Astrocyte of the spinal cord (primary cell): ENCODE measurements at places on chromosomes 16 and 17.

GRCh38 chr17:8462564-8462963 is 26.9 kb downstream of the NDEL1 start:
- no peak for DNase-seq

- no peak for DNase-seq
These were observed 26.1 kb upstream of the MEAK7 start for GRCh38 chr16:84530590-84530989.

GRCh38 chr17:74677558-74678466 is 34.9 kb downstream of the CD300LF start:
- DNase-seq = no peak

DNA sequence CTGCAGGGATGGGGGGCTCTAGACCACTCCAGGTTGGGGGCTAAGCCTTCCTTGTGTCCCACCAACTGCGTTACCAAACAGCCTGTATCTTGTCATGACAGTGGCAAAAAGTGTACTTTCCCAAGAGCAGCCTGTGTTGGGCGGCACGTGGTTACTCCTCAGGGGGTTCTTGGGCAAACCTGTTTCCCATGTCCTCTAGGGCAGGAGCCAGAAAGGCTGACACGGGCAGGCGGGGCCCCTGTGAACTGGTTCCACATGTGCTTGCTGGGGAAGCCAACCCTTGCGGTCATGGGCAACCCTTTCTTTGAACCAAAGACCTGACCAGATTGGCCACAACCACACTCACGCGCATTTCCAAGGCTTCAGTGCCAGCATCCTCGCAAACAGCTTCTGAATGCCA is 228.5 kb downstream of the RBFOX3 start:
- no peak for DNase-seq

GRCh38 chr17:64145375-64145750 is 15.4 kb upstream of the ERN1 start:
- no peak for DNase-seq

GRCh38 chr16:49277766-49278566 is 3.7 kb downstream of the CBLN1 start:
- DNase-seq = no peak

DNA sequence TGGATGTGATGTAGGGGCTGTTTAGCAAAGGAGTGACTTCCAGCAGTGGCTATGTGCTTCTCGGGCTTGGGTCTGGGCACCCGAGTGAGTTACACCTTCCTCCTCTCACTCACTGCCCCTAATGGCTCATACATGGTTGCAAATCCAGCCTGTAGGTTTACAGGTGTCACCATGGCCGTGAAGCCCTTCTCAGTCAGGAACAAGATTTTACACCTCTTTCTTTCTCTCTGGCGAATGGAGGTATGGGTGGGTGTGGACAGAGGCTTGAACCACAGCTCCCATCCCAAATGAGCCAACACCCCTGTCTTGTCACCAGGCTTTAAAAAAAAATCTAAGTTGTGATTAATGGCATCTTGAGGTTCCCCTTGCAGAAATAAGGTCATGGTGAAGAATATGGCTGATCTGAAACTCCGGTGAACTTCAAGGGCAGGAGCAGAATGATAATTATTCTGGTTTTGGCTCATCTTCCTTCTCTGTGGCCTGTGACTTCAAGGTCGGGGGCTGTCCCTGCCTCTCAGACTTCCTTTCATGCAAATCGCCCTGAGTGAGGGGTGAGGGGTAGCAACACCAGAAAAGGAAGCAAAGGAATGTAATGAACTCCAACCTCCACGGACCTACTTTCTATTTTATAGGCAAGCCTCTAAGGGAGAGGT is 331.2 kb downstream of the MAF start:
- no peak for DNase-seq

DNA sequence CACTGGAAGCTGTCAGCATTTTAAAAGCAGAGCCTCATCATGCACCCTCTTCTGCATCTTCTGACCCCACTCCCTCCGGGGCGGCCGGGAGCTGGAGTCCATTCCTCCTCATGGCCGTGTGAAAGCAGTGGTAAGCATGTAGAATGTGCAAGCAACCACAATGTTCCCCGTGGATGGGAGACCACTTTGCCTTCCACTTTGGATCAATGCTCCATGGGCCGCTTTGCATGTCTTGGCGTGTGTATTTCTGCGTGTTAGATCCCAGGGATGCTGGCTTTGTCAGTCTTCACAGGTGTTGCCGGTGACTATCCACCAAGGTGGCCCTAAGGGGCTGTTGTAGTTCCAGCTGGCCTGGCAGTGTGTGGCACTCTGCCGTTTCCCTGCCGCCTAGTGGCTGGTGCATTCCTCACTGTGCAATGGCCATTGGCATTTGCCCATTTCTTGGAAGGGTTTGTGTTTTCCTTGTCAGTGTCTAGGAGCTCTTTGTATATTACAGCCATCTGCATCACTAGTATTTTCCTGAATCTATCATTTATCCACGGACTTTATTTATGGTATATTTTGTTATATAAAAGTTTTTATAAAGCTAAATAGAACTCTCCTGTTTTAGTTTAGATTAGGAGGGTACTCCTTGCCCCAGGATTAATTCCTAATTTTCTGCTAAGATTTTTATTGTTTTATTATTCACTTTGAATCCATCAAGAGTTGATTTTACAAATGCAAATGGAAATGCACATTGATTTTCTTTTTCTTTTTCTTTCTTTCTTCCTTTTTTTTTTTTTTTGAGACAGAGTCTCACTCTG is 5.8 kb upstream of the ALDH3A1 start:
- no peak for DNase-seq
